ENCODE measurements at places on chromosomes 13 and 19.
A peak's percentile ranks its signal among the peaks of the same experiment; 100 is the strongest.

GRCh38 chr13:49472186-49472585, 23.6 kb upstream of the PHF11 start:
- no peak for DNase-seq

GRCh38 chr13:104043184-104043583, 977.0 kb upstream of the SLC10A2 start:
- no peak for DNase-seq

GRCh38 chr19:35657904-35658700, 8.2 kb upstream of the UPK1A start:
- no peak for DNase-seq

GRCh38 chr19:46759206-46759605, 13.0 kb upstream of the STRN4 start:
- no peak for DNase-seq

GRCh38 chr13:36432106-36432544, at the start of gene CCNA1:
Gene CCNA1 (plus strand): TSS chr13:36432495. CDS start chr13:36433057, 562 bp downstream.
- peak; percentile 17 for DNase-seq

- no peak for DNase-seq
These were observed 328.0 kb upstream of the ZNF507 start for GRCh38 chr19:32017176-32017953.

Data from activated CD4-positive, alpha-beta T cell treated with anti-CD3 and anti-CD28 coated beads, Interleukin-2, amount 10 ng/mL, durations not matched to agents 7 days and 5 days (primary cell).